ENCODE measurements at places on chromosomes 6 and 20. TPM values are rescaled to one million over a fixed set of nuclear protein-coding genes. Genes with fewer than 3 reads are reported as not detected.

GRCh38 chr6:6581054-6581453 lies 7.5 kb upstream of the LY86 start:
- H3K4me1 ChIP-seq = peaks cover 30% of the 10 kb centered on the region
- DNase-seq = peak; percentile 27
- no peak overlapping the region for H3K4me3 ChIP-seq

GRCh38 chr6:925656-926213 lies 232.8 kb upstream of the EXOC2 start:
- no peak for DNase-seq
- H3K4me3 ChIP-seq = no peak overlapping the region
- H3K27ac ChIP-seq = no peak overlapping the region
- H3K36me3 ChIP-seq = no peaks in the 10 kb centered on the region
- peaks cover 15% of the 10 kb centered on the region for H3K27me3 ChIP-seq

Gene PRSS35
- not detected for total RNA-seq

Gene MEP1A
- not detected for total RNA-seq

Gene PROKR2
- total RNA-seq = not detected

- H3K4me3 ChIP-seq = no peak overlapping the region
- no peaks in the 10 kb centered on the region for H3K36me3 ChIP-seq
- no peak overlapping the region for H3K27ac ChIP-seq
- peaks cover 6% of the 10 kb centered on the region for H3K4me1 ChIP-seq
- no peaks in the 10 kb centered on the region for H3K27me3 ChIP-seq
- no peak for DNase-seq
Measured at GRCh38 chr6:160265869-160266476, 7.4 kb upstream of the SLC22A2 start.

GRCh38 chr6:126118936-126119335 lies 132.6 kb downstream of the TRMT11 start:
- H3K27me3 ChIP-seq = no peaks in the 10 kb centered on the region
- DNase-seq = no peak
- H3K4me1 ChIP-seq = no peaks in the 10 kb centered on the region
- H3K36me3 ChIP-seq = no peaks in the 10 kb centered on the region
- no peak overlapping the region for H3K27ac ChIP-seq
- no peak overlapping the region for H3K4me3 ChIP-seq

GRCh38 chr6:7647504-7647903 lies 57.5 kb downstream of the SNRNP48 start:
- H3K27me3 ChIP-seq = no peaks in the 10 kb centered on the region
- peak; percentile 7 for DNase-seq
- H3K4me3 ChIP-seq = no peak overlapping the region
- H3K27ac ChIP-seq = peak overlapping the region; percentile 1
- no peaks in the 10 kb centered on the region for H3K36me3 ChIP-seq

- no peaks in the 10 kb centered on the region for H3K27me3 ChIP-seq
- H3K4me3 ChIP-seq = no peak overlapping the region
- no peak overlapping the region for H3K27ac ChIP-seq
- H3K36me3 ChIP-seq = peaks cover 2% of the 10 kb centered on the region
- no peaks in the 10 kb centered on the region for H3K4me1 ChIP-seq
- no peak for DNase-seq
Measured at GRCh38 chr6:143224516-143224915, 163.8 kb downstream of the AIG1 start.

- no peaks in the 10 kb centered on the region for H3K4me1 ChIP-seq
- DNase-seq = no peak
- no peak overlapping the region for H3K27ac ChIP-seq
- H3K4me3 ChIP-seq = no peak overlapping the region
- H3K27me3 ChIP-seq = no peaks in the 10 kb centered on the region
Measured at GRCh38 chr6:121886223-121886830, 450.9 kb downstream of the GJA1 start.

- peak; percentile 15 for DNase-seq
- peaks cover 8% of the 10 kb centered on the region for H3K4me1 ChIP-seq
- no peaks in the 10 kb centered on the region for H3K36me3 ChIP-seq
- peak overlapping the region; percentile 75 for H3K27ac ChIP-seq
- no peaks in the 10 kb centered on the region for H3K27me3 ChIP-seq
Measured at GRCh38 chr6:41682497-41683272, 44.4 kb downstream of the MDFI start.

- H3K36me3 ChIP-seq = no peaks in the 10 kb centered on the region
- no peak overlapping the region for H3K27ac ChIP-seq
- no peak for DNase-seq
- no peak overlapping the region for H3K4me3 ChIP-seq
- H3K27me3 ChIP-seq = no peaks in the 10 kb centered on the region
Measured at GRCh38 chr6:55239099-55239498, 64.8 kb downstream of the HCRTR2 start.

DNA sequence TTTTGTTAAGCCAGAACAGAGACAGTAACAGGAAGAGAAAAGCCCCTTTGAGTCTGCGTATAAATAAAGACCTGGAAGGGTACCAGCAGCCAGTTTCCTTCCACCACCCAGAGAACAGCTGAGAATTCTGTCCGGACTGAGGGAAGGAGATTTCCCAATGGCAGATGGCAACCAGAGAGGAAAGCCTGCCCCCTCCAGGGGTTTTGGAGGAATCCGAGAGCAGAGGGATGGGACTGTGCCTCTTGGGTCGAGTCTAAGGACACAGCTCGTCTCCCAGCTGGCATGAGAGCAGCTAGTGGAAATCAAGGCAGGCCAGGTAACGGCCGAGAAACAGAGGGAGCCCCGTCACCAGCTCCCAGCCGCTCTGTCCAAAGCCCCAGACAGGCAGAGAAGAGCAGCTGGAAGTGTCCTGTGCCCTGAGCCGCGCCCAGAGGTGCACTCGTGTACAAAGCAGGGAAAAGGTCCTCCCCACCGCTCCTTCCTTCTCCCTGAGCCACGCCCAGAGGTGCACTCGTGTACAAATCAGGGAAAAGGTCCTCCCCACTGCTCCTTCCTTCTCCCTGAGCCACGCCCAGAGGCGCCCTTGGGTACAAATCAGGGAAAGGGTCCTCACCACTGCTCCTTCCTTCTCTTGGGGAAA lies 134.0 kb upstream of the SNX9 start:
- H3K27ac ChIP-seq = no peak overlapping the region
- H3K4me1 ChIP-seq = no peaks in the 10 kb centered on the region
- peaks cover 2% of the 10 kb centered on the region for H3K27me3 ChIP-seq
- no peaks in the 10 kb centered on the region for H3K36me3 ChIP-seq
- DNase-seq = no peak

Gene HLA-DMB
- total RNA-seq = 2.3 TPM

Measured in activated CD4-positive, alpha-beta T cell treated with anti-CD3 and anti-CD28 coated beads for 36 hours (primary cell).